ENCODE measurements at places on chromosomes 13 and 19. TPM values are rescaled to one million over a fixed set of nuclear protein-coding genes. Genes with fewer than 3 reads are reported as not detected.

The KLK6 gene
- total RNA-seq = 0.26 TPM

The CEACAM4 gene
- total RNA-seq = not detected

The BEST2 gene
- total RNA-seq = not detected

The PLPPR3 gene
- total RNA-seq = not detected

The SBSN gene
- 9.5 TPM for total RNA-seq

The ZIK1 gene
- total RNA-seq = 7.4 TPM

The CTXN1 gene
- 0.77 TPM for total RNA-seq

The NRTN gene
- total RNA-seq = 0.51 TPM

The ZNF813 gene
- 3.9 TPM for total RNA-seq

The FOXA3 gene
- not detected for total RNA-seq

The LGALS14 gene
- total RNA-seq = not detected

The IQCN gene
- total RNA-seq = not detected

The NUP58 gene
- total RNA-seq = 105 TPM

The ADGRE3 gene
- not detected for total RNA-seq

The KLK3 gene
- total RNA-seq = not detected

All from bronchial epithelial cell (primary cell).